Thoracic aorta (tissue), 2 donors: ENCODE measurements at places on chromosomes 16 and 17.

- no peak overlapping the region for H3K27ac ChIP-seq
- no peaks in the 10 kb centered on the region for H3K36me3 ChIP-seq
- H3K4me1 ChIP-seq: no peaks in the 10 kb centered on the region
- H3K27me3 ChIP-seq: no peaks in the 10 kb centered on the region
- H3K4me3 ChIP-seq: no peak overlapping the region
Measured at GRCh38 chr16:12356632-12357340, 380.3 kb downstream of the SNX29 start.

DNA sequence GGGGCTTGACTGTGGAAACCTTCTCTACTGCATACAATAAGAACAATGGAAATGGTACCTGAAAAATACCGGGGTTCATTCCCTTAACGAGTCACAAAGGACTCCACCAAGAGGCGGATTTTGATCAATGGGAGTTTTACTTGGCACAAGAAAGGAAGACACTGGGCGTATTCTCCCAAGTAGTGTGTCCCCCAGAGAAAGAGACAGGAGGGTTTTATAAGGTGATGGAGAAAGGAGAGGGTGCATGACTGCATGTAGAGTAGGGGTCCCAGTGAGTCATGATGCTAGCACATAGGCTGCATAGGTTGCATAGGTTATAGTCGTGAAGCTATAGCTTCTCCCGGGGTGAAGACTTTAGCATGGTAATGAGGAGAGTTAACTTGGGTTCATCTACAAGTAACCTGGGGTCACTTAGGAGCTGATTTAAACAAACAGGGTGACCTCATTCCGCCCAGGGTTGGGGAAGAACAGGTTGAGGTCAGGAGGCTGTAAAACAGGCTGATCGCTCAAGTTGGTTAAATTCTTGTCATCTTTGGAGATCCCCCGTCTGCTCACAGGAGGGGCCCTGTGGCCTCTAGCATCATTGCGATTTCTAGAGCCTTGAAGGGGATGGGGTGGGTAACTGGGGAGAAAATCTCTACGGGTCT is 1.5 kb downstream of the MPV17L start:
- no peak overlapping the region for H3K4me3 ChIP-seq
- no peak for DNase-seq
- H3K27ac ChIP-seq: no peak overlapping the region
- H3K27me3 ChIP-seq: no peaks in the 10 kb centered on the region

GRCh38 chr17:65593855-65594845 is 32.7 kb upstream of the AXIN2 start:
- no peak for DNase-seq
- no peaks in the 10 kb centered on the region for H3K36me3 ChIP-seq
- H3K4me1 ChIP-seq: no peaks in the 10 kb centered on the region
- H3K27me3 ChIP-seq: no peaks in the 10 kb centered on the region

DNA sequence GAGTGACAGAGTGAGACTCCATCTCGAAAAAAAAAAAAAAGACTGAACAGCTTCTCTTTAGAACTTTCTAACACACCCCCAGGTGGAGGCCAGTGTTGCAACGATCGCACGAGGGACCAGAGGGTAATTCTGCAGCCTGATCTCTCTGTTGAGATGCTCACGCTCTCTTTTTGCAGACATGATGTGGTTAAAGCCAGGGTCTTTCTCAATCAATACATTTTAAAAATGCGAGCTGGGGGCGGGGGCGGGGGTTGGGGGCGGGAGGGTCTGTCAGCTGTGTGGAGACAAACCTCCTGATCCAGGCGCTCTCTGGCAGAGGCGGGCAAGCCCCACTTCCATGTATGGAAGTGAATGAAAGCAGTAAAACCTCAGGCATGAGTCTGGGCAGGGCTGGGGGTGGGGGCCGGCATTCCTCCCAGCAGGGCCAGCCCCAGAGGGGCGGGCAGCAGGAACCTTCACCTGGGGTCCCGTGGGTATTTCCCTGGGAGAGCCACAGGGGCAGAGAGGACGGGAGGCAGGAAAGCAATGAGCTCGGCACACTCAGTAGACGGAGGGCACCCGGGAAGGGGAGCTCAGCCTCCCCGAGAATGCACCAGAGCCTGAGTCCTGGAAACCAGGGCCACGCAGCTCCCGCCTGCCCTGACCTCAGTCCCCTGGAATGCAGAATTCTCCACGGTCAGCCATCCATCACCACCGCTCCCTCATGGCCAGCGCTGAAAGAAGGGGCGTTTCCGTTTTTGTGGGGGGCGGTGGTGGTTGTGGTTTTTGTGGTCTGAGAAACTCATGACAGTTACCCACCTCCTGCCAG is 28.0 kb downstream of the NXN start:
- peak overlapping the region; percentile 69 for H3K27ac ChIP-seq
- H3K4me1 ChIP-seq: no peaks in the 10 kb centered on the region
- H3K27me3 ChIP-seq: no peaks in the 10 kb centered on the region
- peak overlapping the region; percentile 59 for H3K4me3 ChIP-seq

DNA sequence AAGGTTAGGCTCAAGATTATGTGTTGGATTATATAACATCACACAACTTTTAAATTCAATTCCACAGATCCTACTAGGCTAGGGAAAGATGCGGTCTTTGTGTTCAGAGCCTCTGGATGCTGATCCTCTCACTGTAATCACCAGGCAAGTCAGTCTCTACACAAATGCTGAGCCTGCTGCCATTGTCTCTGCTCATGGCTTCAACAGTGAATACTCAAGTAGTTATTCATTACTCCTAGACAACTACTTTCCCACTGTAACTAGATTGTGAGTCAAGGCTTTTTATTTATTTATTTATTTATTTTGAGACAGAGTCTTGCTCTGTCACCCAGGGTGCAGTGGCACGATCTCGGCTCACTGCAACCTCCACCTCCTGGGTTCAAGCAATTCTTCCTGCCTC is 15.8 kb upstream of the NDUFAB1 start:
- DNase-seq: no peak
- no peak overlapping the region for H3K4me3 ChIP-seq
- no peaks in the 10 kb centered on the region for H3K4me1 ChIP-seq
- peaks cover 6% of the 10 kb centered on the region for H3K36me3 ChIP-seq
- H3K27ac ChIP-seq: no peak overlapping the region

GRCh38 chr17:45974916-45975630 is 24.0 kb upstream of the STH start:
- H3K4me1 ChIP-seq: no peaks in the 10 kb centered on the region
- no peak for DNase-seq
- no peak overlapping the region for H3K27ac ChIP-seq
- no peaks in the 10 kb centered on the region for H3K36me3 ChIP-seq
- H3K27me3 ChIP-seq: no peaks in the 10 kb centered on the region

DNA sequence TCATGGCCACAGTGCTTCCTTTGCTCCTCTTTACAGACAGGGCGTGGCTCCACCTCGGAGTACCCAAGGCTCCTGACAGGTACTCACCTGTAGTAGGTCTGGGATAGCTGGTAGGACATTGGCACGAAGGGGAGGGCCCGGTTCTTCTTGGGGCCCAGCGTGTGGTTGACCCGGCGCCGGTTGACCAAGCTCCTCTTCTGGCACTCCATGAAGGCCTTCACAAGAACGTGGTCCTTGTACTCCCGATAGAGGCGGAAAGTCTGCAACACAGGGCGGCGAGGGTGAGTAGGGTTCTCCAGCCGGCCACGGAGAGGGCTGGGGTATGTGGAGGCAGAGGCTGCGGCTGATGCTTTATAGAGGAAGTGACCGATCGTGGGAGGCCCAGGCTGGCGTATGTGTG is 69.7 kb downstream of the IL21R start:
- H3K36me3 ChIP-seq: peaks cover 82% of the 10 kb centered on the region
- H3K27ac ChIP-seq: no peak overlapping the region
- no peak for DNase-seq

DNA sequence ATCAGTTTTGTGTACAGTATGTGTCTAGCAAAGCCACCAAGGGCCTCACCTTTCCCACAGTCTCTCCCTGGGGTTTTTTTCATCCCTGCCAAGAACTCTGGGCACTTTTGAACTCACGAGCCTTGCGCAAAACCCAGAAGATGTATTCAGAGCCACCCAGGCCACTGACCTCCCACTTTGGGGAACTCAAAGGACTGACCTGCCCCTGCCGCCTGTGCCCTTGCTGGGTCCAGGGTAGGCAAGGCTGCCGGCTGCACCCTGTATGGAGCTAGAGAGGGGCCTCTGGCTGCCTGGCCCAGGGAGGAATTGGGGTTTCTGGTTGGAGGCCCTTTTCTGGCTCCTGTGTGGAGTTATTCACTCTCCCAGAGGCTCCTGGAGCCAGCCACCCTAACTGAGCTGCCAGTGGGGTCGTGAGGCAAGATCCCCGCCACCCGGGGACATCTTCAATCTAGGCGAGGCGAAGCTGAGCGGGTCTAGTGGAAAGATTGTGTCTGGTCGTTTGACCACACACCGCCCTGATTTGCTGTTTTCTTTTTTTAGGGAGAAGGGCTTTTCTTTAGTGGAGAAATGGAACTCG is 1.9 kb downstream of the CDK5R1 start:
- peaks cover 4% of the 10 kb centered on the region for H3K36me3 ChIP-seq
- no peak overlapping the region for H3K27ac ChIP-seq
- DNase-seq: no peak
- H3K4me1 ChIP-seq: peaks cover 14% of the 10 kb centered on the region

DNA sequence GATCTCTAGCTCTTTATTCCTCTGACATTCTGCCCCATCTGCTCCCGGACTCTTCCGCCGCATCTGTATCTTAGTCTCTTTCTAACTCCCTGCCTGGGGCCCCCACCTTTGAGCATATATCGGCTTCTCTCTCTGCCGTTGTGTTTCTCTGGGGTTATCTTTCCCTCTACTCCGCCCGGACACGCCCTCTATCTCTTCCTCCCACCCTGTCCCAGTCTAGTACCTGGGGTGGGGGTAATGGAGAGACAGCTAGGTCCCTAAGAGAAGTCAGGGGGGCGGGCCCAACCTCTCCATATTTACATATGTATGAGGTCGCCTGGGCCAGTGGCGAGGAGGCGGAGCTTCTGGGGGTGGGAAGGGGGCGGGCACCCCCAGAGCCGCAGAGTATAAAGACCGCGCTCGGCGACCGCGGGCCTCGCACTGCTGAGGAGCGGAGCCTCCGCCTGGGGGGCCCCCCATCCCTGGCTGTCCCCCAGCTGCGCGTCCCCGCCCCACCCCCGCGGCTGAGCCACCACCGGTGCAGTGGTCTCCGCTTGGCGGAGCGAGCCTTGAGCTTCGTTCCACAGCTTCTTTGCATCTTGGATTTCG is at the start of gene ATP1B2:
TSS of gene ATP1B2 (plus strand) at position 418 of the 588 bp plus-strand sequence. CDS start 593 bp downstream, outside the sequence.
- peak within 1 kb of the TSS; percentile 63 for H3K4me3 ChIP-seq
- peak within 1 kb of the TSS; percentile 12 for H3K27ac ChIP-seq
- no peak for DNase-seq
- peaks cover 14% of the 10 kb centered on the region for H3K4me1 ChIP-seq
- peaks cover 26% of the 10 kb centered on the region for H3K27me3 ChIP-seq

GRCh38 chr17:75352079-75352569 is 53.4 kb downstream of the GRB2 start:
- no peaks in the 10 kb centered on the region for H3K36me3 ChIP-seq
- no peak overlapping the region for H3K4me3 ChIP-seq
- DNase-seq: no peak
- no peaks in the 10 kb centered on the region for H3K27me3 ChIP-seq

DNA sequence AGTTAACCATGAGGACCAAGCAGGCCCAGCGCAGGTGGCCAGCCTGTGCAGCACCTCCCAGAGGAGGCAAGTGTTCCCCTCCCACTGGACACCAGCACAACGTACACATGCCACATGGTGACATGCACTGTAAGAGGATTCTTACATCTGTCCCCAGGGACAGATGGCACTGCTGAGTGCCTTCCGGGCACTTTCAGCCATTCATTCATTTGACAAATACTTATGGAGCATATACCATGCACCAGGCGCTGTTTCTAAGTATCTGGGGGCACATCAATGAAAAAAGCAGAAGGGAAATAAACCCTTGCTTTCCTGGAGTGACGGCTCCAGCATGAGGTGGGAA is 79.6 kb downstream of the GAS7 start:
- peaks cover 14% of the 10 kb centered on the region for H3K4me1 ChIP-seq
- H3K27ac ChIP-seq: no peak overlapping the region

DNA sequence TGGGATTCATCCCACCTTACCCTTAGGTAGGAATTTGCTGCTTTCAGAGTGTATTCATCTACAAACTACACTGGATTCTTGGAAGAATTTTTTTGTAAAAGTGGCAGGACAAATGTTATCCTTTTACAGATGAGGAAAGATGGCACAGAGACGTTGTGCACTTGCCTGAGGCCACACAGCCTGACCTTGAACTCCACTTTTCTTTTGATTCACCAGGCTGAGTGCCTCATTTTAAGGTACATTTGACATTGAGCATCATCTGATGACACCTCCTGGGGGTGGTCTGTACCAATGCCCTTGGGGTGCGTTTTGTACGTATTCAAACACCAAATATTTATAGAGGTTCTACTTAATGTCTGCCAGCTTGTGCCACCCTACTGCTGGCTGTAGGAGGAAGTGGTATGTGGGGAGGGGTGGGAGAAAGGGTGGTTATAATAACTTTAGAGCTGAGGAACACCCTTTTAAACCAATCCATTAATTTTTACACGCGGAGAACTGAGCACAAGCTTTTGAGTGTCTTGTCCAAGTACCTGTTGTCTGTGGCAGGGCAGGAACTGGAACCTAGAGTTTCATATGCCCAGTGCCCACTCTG is 29.1 kb downstream of the HS3ST3B1 start:
- no peaks in the 10 kb centered on the region for H3K27me3 ChIP-seq
- no peaks in the 10 kb centered on the region for H3K36me3 ChIP-seq
- no peaks in the 10 kb centered on the region for H3K4me1 ChIP-seq
- no peak overlapping the region for H3K27ac ChIP-seq

GRCh38 chr17:61770752-61771533 is 92.4 kb downstream of the BRIP1 start:
- H3K4me3 ChIP-seq: no peak overlapping the region
- no peaks in the 10 kb centered on the region for H3K4me1 ChIP-seq
- no peak for DNase-seq
- H3K27ac ChIP-seq: no peak overlapping the region

- peak overlapping the region; percentile 98 for H3K27ac ChIP-seq
- peak overlapping the region; percentile 88 for H3K4me3 ChIP-seq
- H3K27me3 ChIP-seq: no peaks in the 10 kb centered on the region
- H3K4me1 ChIP-seq: peaks cover 19% of the 10 kb centered on the region
- no peak for DNase-seq
Measured at GRCh38 chr17:35372846-35373533, 431 bp downstream of the SLFN11 start.

DNA sequence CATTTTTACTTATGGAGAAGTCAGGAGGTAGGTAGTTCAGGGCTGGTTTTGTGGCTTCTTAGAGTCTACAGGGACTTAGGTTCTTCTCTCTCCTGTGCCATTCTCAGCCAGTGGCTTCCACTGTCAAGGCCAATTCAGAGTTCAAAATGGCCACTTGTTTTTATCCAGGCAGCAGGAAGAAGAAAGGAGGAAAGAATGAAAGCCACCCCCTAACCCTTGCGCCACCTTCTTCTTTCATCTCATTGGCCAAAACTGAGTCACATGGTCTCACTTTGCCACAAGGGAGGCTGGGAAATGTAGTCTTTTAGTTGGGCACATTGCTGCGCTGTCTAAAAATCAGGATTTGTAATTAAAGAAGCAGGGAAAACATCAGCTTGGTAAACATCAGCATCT is 60.8 kb upstream of the MED9 start:
- peaks cover 24% of the 10 kb centered on the region for H3K4me1 ChIP-seq
- no peaks in the 10 kb centered on the region for H3K36me3 ChIP-seq
- no peak overlapping the region for H3K4me3 ChIP-seq
- no peak overlapping the region for H3K27ac ChIP-seq
- no peaks in the 10 kb centered on the region for H3K27me3 ChIP-seq
